ENCODE measurements at places on chromosomes 1 and 21. TPM values are rescaled to one million over a fixed set of nuclear protein-coding genes. Genes with fewer than 3 reads are reported as not detected.

Gene TRAF5
- 0.84 TPM for total RNA-seq

Gene EPHA2
- 6.4 TPM for total RNA-seq

Gene FAM72D
- not detected for total RNA-seq

Gene TMEM51
- total RNA-seq = 0.73 TPM

- no peak overlapping the region for H3K4me3 ChIP-seq
- H3K27ac ChIP-seq = no peak overlapping the region
- peak; percentile 14 for DNase-seq
Observed at GRCh38 chr1:36553591-36554322, 71.0 kb upstream of the CSF3R start.

GRCh38 chr1:178942285-178943198 lies 71.7 kb upstream of the ANGPTL1 start:
- H3K36me3 ChIP-seq = no peaks in the 10 kb centered on the region
- peaks cover 13% of the 10 kb centered on the region for H3K4me1 ChIP-seq
- H3K27ac ChIP-seq = no peak overlapping the region
- no peaks in the 10 kb centered on the region for H3K27me3 ChIP-seq

Measured in gastrocnemius medialis (tissue), 4 donors.